ENCODE measurements at places on chromosomes 3 and 15. TPM values are rescaled to one million over a fixed set of nuclear protein-coding genes. Genes with fewer than 3 reads are reported as not detected.

DNA sequence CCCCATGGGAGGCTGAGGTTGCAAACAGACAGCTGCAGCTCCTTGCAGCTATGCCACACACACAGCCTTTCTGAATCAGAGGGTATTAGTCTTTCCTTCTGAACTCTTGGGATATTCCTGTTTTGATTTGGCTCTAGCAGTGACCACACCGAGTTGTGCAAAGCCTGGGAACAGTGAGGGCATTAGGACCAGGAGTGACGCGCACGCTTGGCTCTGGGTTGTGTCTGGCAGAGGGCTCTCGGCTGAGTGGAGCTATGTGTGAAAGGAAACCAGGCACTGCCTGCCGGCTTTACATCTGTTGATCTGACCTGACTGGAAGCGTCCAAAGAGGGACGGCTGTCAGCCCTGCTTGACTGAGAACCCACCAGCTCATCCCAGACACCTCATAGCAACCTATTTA, at the start of gene GALNT15:
TSS of gene GALNT15 (plus strand) at position 292 of the 400 bp plus-strand sequence. CDS start 472 bp downstream, outside the sequence.
- no peaks in the 10 kb centered on the region for H3K27me3 ChIP-seq
- no peak within 1 kb of the TSS for H3K27ac ChIP-seq
- no peak within 1 kb of the TSS for H3K4me3 ChIP-seq
- no peaks in the 10 kb centered on the region for H3K36me3 ChIP-seq
- H3K4me1 ChIP-seq, result no peaks in the 10 kb centered on the region

CAMK1 gene
- total RNA-seq, result 9.2 TPM

DNA sequence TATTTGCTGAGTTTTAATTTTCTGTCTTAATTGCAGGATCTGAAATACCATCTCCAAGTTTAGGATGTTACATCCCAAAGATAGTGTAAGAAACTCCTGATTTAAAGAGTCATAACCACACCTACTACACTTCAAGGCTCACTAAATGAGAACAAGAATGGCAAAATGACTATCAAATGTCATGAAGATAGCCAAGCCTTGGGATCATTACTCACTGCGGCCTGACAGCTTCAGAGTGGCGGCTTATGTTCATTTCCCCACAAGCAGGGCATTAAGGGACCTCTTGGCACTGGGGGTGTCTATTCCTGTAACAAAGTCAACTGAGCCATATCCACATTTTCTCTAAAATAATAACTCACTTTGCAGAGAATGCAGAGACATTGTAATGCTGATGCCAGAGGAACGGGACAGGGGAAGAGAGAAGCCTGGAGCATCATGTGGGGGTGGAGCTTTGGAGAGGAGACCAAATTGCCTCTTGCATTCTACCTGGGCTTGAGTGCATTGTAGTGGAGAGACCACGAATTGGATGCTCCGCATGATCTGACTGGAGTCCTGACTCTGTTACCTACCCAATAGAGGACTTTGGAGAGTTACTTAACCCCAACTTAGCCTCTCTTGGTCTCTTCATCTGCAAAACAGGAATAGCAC, 219.2 kb downstream of the OPA1 start:
- peak overlapping the region; percentile 51 for H3K4me3 ChIP-seq
- H3K27me3 ChIP-seq, result no peaks in the 10 kb centered on the region
- peaks cover 49% of the 10 kb centered on the region for H3K4me1 ChIP-seq

TGM4 gene
- total RNA-seq, result not detected

DNA sequence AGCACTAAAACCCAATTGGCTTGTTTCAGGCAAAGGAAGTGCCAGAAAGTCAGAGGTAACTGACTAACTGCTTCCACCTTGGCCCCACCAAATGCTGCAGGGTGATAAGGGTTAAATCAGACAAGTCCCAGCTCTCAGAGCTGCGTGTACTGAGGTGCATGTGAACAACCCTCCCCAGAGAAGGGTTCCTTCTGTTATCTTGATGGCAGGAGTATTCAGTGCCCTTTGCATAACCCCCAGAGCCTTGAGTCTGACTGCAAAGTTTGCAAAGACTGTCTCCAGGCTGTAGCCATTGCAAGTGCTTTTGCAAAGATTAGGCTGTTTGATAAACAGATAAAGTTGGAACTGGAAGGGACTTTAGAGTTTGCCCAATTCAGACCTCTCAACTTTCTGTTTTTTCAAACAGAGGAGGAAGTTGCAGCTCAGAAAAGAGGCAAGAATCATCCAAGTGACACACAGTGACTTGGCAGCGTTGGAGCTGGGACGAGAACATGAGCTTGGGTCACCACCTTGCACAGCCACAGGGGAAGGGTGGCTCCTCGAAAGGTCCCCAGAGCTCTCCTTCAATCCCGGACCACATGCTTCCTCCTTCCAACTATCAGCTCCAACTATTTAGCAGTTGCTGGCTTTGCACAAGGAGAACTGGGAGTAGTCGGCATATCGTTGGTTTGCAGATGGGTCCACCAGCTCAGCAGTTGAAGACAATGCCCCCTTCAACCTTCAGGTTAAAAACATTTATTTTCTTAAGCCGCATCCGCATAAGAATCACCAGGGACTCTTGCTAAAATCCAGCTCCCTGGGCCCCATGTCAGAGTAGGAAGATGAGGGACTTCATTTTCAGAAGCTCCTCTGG, 224.8 kb upstream of the HES1 start:
- no peak for DNase-seq
- H3K36me3 ChIP-seq, result peaks cover 13% of the 10 kb centered on the region
- H3K4me1 ChIP-seq, result no peaks in the 10 kb centered on the region
- no peak overlapping the region for H3K27ac ChIP-seq

GRCh38 chr3:101861212-101861788, 12.0 kb downstream of the NFKBIZ start:
- H3K36me3 ChIP-seq, result peaks cover 43% of the 10 kb centered on the region
- no peaks in the 10 kb centered on the region for H3K4me1 ChIP-seq
- no peak overlapping the region for H3K27ac ChIP-seq
- no peaks in the 10 kb centered on the region for H3K27me3 ChIP-seq
- no peak for DNase-seq
- H3K4me3 ChIP-seq, result no peak overlapping the region

- no peaks in the 10 kb centered on the region for H3K27me3 ChIP-seq
- H3K4me1 ChIP-seq, result no peaks in the 10 kb centered on the region
- peak; percentile 47 for DNase-seq
Observed at GRCh38 chr15:28919201-28919635, 33.4 kb downstream of the APBA2 start.

GRCh38 chr15:90230071-90230494, 3.7 kb downstream of the CIB1 start:
- H3K4me3 ChIP-seq, result no peak overlapping the region
- peaks cover 50% of the 10 kb centered on the region for H3K36me3 ChIP-seq
- no peaks in the 10 kb centered on the region for H3K27me3 ChIP-seq
- H3K4me1 ChIP-seq, result no peaks in the 10 kb centered on the region

GRCh38 chr3:132638706-132639105, 20.9 kb downstream of the ACAD11 start:
- H3K4me1 ChIP-seq, result no peaks in the 10 kb centered on the region
- H3K27me3 ChIP-seq, result no peaks in the 10 kb centered on the region
- peaks cover 8% of the 10 kb centered on the region for H3K36me3 ChIP-seq
- H3K4me3 ChIP-seq, result no peak overlapping the region

SPTBN5 gene
- total RNA-seq, result 0.90 TPM

ATP11B gene
- 30.0 TPM for total RNA-seq

- H3K4me1 ChIP-seq, result no peaks in the 10 kb centered on the region
- DNase-seq, result no peak
- no peaks in the 10 kb centered on the region for H3K36me3 ChIP-seq
- no peak overlapping the region for H3K4me3 ChIP-seq
Observed at GRCh38 chr3:63478990-63479660, 173.3 kb upstream of the SNTN start.

CCR8 gene
- total RNA-seq, result 0.64 TPM

LRRC31 gene
- total RNA-seq, result not detected

DNA sequence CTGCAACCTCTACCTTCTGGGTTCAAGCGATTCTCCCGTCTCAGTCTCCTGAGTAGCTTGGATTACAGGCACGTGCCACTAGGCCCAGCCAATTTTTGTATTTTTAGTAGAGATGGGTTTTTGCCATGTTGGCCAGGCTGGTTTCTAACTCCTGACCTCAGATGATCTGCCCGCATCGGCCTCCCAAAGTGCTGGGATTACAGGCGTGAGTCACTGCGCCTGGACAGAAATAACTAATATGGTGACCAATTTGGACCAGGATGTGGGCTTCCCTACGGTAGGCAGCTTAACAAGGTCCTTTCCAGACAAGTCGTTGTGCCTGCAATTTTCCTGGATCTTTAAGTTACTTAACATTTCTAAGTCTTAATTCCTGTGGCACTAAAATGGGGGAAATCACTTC, 14.8 kb downstream of the WDR53 start:
- H3K4me1 ChIP-seq, result no peaks in the 10 kb centered on the region
- no peak overlapping the region for H3K27ac ChIP-seq
- peaks cover 22% of the 10 kb centered on the region for H3K36me3 ChIP-seq
- no peaks in the 10 kb centered on the region for H3K27me3 ChIP-seq
- H3K4me3 ChIP-seq, result no peak overlapping the region

- no peak overlapping the region for H3K4me3 ChIP-seq
- no peak for DNase-seq
- H3K36me3 ChIP-seq, result peaks cover 16% of the 10 kb centered on the region
Observed at GRCh38 chr15:65115542-65115941, 542 bp upstream of the UBAP1L start.

GRCh38 chr15:99526176-99526575, 39.6 kb upstream of the MEF2A start:
- H3K4me1 ChIP-seq, result no peaks in the 10 kb centered on the region
- no peaks in the 10 kb centered on the region for H3K27me3 ChIP-seq
- no peak overlapping the region for H3K27ac ChIP-seq
- H3K36me3 ChIP-seq, result no peaks in the 10 kb centered on the region

GRCh38 chr3:43426388-43426787, 140.0 kb downstream of the SNRK start:
- no peak for DNase-seq
- H3K27me3 ChIP-seq, result no peaks in the 10 kb centered on the region
- H3K4me3 ChIP-seq, result no peak overlapping the region

DNA sequence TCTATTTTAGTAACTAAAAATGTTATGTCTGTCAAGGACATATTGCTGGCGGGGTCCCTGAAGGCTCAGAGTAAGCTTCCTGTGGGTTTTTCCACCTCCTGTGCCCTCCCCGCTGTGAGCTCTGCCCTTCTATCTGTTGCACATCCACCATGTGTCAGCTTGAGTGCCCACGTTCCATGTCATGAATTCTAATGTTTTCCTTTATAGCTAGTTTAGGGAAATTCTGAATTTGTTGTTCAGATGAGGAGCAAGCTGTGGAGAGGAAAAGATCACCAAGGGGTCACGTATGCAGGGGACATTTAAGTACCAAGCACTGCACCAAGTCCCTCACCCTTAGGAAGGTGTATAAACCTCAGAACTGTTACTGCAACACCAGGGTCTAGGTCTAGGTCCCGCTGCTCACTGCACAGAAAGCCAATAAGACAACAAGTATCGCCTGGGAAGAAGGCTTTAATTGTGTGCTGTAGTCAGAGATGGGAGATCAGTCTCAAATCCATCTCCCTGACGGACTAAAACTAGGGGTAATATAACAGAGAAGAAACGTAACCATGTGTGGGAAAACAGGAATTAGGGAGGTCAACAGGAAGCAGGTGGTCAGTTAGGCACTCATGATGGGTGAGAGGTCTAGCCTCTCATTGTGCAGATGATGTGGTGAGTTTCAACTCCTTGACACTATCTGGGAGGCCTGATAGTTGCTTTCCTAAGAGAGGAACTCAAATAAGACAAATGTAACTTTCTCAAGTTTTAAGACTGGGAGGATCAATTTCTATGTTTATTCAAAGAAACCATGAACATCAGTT, 9.7 kb downstream of the GP9 start:
- H3K4me3 ChIP-seq, result no peak overlapping the region
- no peak for DNase-seq
- H3K27ac ChIP-seq, result no peak overlapping the region
- no peaks in the 10 kb centered on the region for H3K4me1 ChIP-seq
- no peaks in the 10 kb centered on the region for H3K27me3 ChIP-seq
- no peaks in the 10 kb centered on the region for H3K36me3 ChIP-seq

GRCh38 chr15:89317186-89317720, 17.4 kb downstream of the POLG start:
- no peaks in the 10 kb centered on the region for H3K27me3 ChIP-seq
- H3K36me3 ChIP-seq, result peaks cover 89% of the 10 kb centered on the region
- H3K27ac ChIP-seq, result no peak overlapping the region

DNA sequence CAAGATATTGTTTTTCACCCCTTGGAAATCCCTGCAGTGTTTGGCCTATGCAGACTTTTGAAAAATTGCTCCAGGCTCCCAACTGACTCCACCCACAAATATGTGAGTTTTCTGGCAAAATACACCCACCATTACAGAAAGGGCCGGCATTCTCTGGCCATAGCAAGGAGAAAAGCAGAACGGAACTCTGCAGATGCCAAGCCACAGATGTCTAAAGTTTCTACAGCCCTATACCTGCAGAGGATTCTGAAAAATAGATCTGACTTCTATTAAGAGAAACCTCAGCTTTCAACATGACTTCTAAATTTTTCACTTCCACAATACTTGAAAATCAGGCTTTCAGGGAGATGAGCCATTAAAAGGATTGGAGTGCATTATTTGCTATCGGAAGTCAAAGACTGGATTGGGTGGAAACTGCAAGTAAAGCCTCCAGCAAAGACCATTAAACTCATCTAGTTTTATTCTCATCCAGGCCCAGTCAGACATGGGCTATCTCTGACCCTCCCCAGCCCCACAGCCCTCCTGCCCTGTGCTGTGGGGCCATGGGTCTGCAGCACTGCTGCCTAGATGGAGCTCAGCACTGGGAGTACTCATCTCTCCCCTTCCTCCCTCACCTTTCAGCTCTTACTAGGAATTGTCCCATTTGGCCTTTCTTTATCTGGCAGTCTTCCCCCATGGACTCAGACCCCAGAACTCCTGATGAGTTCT, 243.1 kb upstream of the GOLGA6L4 start:
- H3K27ac ChIP-seq, result no peak overlapping the region
- no peaks in the 10 kb centered on the region for H3K36me3 ChIP-seq
- H3K4me1 ChIP-seq, result no peaks in the 10 kb centered on the region
- DNase-seq, result no peak
- no peak overlapping the region for H3K4me3 ChIP-seq

GRCh38 chr3:176696816-176697215, 500.5 kb downstream of the TBL1XR1 start:
- no peaks in the 10 kb centered on the region for H3K4me1 ChIP-seq
- no peak overlapping the region for H3K4me3 ChIP-seq
- no peaks in the 10 kb centered on the region for H3K36me3 ChIP-seq
- DNase-seq, result no peak

DNA sequence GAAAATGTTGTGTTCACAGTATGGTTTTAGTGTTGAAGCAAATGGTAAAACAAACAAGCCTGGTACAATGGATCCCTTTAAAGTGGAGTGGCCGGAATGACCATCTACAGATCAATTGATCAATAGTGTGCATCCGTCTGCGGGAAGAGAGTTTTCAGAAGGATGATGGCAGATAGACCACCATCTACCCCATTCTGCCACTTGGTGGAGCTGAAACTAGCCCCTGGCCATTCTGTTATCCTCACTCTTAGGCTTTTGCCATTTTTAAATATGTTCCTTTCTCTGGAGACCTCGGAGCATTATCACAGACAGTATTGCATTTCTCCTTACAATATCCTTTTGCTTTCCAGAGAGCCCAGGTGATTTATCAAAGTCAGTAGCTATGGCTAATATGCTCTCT, 258.9 kb upstream of the CFAP20DC start:
- no peak overlapping the region for H3K27ac ChIP-seq
- no peaks in the 10 kb centered on the region for H3K4me1 ChIP-seq
- DNase-seq, result no peak
- no peak overlapping the region for H3K4me3 ChIP-seq
- no peaks in the 10 kb centered on the region for H3K27me3 ChIP-seq
- no peaks in the 10 kb centered on the region for H3K36me3 ChIP-seq

Data from H9 (cell line).